Colonic mucosa (tissue), 4 donors: ENCODE measurements at places on chromosomes 3 and 15. TPM values are rescaled to one million over a fixed set of nuclear protein-coding genes. Genes with fewer than 3 reads are reported as not detected.

SLC28A2 gene
- total RNA-seq = 21.6 TPM

ANKRD63 gene
- not detected for total RNA-seq

SLC12A8 gene
- total RNA-seq = 33.7 TPM

FOXB1 gene
- total RNA-seq = not detected

KCNMB2 gene
- total RNA-seq = 0.72 TPM

BNC1 gene
- not detected for total RNA-seq
